Endodermal cell (in vitro differentiated cells): ENCODE measurements at places on chromosomes 12 and 14. TPM values are rescaled to one million over a fixed set of nuclear protein-coding genes. Genes with fewer than 3 reads are reported as not detected.

GRCh38 chr12:117525766-117526165, 164.3 kb upstream of the NOS1 start:
- no peak overlapping the region for H3K4me3 ChIP-seq
- no peaks in the 10 kb centered on the region for H3K27me3 ChIP-seq
- no peaks in the 10 kb centered on the region for H3K36me3 ChIP-seq
- H3K4me1 ChIP-seq = no peaks in the 10 kb centered on the region
- H3K27ac ChIP-seq = peak overlapping the region; percentile 19

GRCh38 chr12:29427964-29428363, 47.0 kb upstream of the ERGIC2 start:
- no peaks in the 10 kb centered on the region for H3K36me3 ChIP-seq
- no peaks in the 10 kb centered on the region for H3K27me3 ChIP-seq
- no peak overlapping the region for H3K27ac ChIP-seq
- peaks cover 6% of the 10 kb centered on the region for H3K4me1 ChIP-seq
- peak; percentile 55 for DNase-seq

- H3K27ac ChIP-seq = no peak overlapping the region
- no peak overlapping the region for H3K4me3 ChIP-seq
- H3K27me3 ChIP-seq = peaks cover 10% of the 10 kb centered on the region
- no peak for DNase-seq
- no peaks in the 10 kb centered on the region for H3K4me1 ChIP-seq
- no peaks in the 10 kb centered on the region for H3K36me3 ChIP-seq
Measured at GRCh38 chr14:64891173-64891838, 11.6 kb upstream of the SPTB start.

DNA sequence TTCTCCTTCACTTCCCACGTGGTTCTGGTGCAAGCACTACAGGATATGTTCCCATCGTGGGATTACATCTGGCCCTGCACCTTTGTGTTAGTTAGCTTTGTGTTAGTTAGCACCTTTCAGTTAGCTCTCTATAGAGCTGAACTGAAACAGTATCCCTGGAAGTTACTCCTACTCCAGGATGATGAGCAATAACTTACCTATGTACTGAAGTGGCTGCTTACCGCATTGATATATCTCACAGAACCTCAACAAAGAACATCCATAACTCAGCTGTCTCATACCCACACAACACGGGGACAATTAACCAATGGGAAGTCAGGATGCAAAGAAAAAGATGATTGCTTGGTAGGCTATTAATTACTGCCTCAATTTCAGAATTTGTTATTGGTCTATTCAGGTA, 146.6 kb downstream of the ASCL4 start:
- H3K27ac ChIP-seq = no peak overlapping the region
- no peak overlapping the region for H3K4me3 ChIP-seq
- H3K27me3 ChIP-seq = peaks cover 36% of the 10 kb centered on the region

GRCh38 chr12:128069359-128069997, 197.5 kb upstream of the TMEM132C start:
- peak; percentile 89 for DNase-seq
- peaks cover 19% of the 10 kb centered on the region for H3K27me3 ChIP-seq
- H3K27ac ChIP-seq = no peak overlapping the region
- no peaks in the 10 kb centered on the region for H3K4me1 ChIP-seq
- H3K4me3 ChIP-seq = no peak overlapping the region

DNA sequence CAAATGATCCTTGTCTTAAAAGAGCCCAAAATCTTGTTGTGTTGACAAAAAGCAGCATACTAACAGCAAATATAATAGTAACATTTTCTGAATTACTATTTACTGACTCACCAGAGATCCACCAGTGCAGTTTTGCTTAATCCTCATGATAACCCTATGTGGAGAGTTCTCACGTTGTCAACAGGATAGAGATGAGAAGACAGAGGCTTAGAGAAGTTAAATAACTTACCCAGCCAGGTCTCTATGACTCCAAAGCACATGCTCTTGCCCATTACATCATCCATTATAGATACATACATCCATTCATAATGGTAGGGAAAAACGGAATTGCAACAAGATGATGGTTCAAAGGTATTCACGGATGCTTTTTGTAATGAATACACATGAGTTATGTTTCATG, 111.9 kb downstream of the PAX9 start:
- H3K27me3 ChIP-seq = no peaks in the 10 kb centered on the region
- no peak for DNase-seq
- peaks cover 7% of the 10 kb centered on the region for H3K4me1 ChIP-seq
- H3K27ac ChIP-seq = no peak overlapping the region
- no peaks in the 10 kb centered on the region for H3K36me3 ChIP-seq

DNA sequence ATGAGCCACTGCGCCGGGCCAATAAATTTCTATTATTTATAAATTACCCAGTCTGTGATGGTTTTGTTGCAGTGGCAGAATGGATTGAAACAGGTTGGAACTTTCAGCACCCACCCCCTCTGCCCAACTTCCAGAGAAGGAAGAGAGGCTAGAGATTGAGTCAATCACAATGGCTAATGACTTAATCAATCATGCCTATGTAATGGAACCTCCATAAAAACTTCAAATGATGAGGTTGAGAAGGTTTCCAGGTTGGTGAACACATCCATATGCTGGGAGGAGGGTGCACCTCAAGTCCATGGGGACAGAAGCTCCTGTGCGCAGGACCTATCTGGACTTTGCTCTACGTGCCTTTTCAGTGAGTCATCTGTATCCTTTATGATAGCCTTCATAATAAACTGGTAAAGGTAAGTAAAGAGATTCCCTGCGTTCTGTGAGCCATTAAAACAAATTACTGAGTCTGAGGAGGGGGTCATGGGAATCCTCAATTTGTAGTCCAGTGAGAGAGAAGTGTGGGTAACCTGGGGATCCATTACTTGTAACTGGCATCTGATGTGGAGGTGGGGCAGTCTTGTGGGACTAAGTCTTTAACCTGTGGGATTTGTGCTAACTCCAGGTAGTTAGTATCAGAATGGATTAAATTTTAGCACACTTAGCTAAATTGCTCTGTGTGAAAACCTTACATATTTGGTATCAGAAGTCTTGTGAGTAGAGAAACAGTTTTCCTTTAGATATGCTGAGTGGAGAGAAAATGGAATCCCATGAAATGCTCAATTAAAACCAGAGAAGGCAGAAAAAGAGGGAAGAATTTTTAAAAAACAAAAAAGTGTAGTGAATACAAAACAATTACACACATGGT, 11.7 kb upstream of the NGDN start:
- H3K27ac ChIP-seq = no peak overlapping the region
- H3K36me3 ChIP-seq = no peaks in the 10 kb centered on the region
- no peaks in the 10 kb centered on the region for H3K4me1 ChIP-seq
- H3K27me3 ChIP-seq = no peaks in the 10 kb centered on the region
- no peak overlapping the region for H3K4me3 ChIP-seq
- no peak for DNase-seq

DNA sequence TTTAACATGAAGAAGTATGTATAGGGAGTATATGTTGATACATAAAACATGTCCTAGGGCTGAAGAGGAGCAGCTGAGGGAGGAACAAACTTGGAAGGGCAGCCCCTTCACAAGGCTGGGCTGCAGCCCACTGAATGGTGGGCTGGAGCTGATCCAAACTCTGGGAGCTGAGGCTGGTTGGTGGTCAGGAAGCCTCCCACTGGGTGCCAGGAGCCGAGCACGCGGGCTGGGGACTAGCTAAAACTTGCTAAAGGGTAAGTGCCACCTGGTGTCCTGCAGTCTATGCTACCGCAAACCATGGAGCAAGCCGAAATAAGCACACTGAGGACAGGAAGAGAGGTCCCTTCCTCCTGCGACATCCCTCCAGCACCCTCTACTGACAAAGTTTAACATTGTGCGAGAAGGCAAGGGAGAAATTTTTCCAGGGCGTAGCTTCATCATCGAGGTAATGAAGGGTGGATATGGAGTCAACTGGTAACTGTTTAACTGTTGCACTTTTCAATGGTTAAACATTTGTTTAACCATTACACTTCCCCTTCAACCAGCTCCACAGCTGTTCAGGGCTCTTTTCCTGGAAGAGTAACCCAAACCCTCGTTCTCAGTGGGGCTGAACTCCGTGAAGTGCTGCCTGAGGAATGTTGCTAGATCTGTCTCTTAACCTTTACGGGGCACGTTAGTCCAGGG, 42.2 kb downstream of the EGLN3 start:
- no peak for DNase-seq
- H3K36me3 ChIP-seq = no peaks in the 10 kb centered on the region
- no peaks in the 10 kb centered on the region for H3K4me1 ChIP-seq
- no peaks in the 10 kb centered on the region for H3K27me3 ChIP-seq
- no peak overlapping the region for H3K27ac ChIP-seq
- H3K4me3 ChIP-seq = no peak overlapping the region

DNA sequence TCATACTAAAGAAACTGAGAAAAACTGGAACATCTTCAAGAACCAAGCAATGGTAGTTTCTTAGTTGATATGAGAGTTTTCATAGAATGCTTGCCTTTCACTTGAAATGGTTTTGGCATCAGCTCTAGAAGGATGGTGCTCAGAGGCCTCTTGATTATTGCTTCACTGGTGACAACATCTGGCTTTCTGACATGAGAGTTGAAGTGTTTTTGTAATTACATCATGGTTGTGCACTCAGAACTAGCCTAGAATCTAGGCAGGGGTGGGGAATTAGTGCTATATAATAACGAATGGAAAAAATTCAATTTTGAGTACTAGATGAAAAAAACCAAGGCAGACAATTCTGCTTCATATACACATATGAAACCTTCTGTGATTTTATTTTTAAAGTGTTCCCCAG, 172.8 kb upstream of the LMNTD1 start:
- H3K4me3 ChIP-seq = no peak overlapping the region
- no peaks in the 10 kb centered on the region for H3K27me3 ChIP-seq
- no peak for DNase-seq
- no peaks in the 10 kb centered on the region for H3K36me3 ChIP-seq
- H3K4me1 ChIP-seq = no peaks in the 10 kb centered on the region

- DNase-seq = no peak
- no peaks in the 10 kb centered on the region for H3K4me1 ChIP-seq
- no peak overlapping the region for H3K4me3 ChIP-seq
- no peaks in the 10 kb centered on the region for H3K36me3 ChIP-seq
- H3K27me3 ChIP-seq = no peaks in the 10 kb centered on the region
Measured at GRCh38 chr14:43119672-43120071, 1387.4 kb downstream of the FSCB start.

GRCh38 chr14:23361763-23362162, 3.2 kb downstream of the EFS start:
- no peak overlapping the region for H3K27ac ChIP-seq
- no peak for DNase-seq
- H3K36me3 ChIP-seq = peaks cover 52% of the 10 kb centered on the region
- H3K4me3 ChIP-seq = peak overlapping the region; percentile 36
- H3K4me1 ChIP-seq = peaks cover 5% of the 10 kb centered on the region

DNA sequence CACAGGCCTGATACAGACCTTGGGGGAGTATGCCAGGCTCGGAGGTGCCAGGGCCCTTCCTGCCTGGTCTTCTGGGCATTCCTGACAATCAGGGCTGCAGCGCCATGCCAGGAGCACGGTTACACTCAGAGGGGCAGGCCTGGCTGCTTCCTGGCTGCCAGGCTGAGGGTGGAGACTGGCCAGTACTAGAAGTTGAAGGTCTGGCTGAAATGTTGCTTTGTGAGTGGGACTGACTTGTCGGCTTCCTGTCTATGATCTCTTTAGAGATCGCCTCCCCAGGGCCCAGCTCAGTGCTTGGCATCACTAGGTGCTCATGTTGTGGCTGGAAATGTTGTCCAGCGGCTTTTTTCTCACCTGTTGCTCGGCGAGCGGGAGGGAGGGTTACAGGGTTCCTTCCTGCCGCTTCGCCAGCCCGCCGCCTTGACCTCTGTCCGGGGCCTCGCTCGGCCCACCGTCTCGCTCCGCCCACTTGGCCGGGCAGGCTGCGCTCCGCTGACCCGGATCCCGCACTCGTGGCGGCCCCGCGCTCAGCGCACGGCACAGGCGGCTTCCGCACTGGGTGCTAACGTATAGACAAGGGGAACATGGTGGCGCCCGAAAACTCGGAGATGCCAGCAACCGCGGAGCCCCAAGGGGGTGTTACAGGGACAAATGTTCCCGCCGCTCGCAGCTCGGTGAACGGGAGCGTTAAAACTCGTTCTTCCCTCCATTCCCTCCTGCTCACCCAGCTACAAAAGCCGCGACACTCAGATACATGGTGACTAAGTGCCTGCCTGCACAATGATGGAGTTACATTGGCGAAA, 32.6 kb downstream of the PAPLN start:
- peaks cover 25% of the 10 kb centered on the region for H3K36me3 ChIP-seq
- peaks cover 7% of the 10 kb centered on the region for H3K27me3 ChIP-seq
- no peak overlapping the region for H3K4me3 ChIP-seq
- DNase-seq = peak; percentile 84
- no peaks in the 10 kb centered on the region for H3K4me1 ChIP-seq
- no peak overlapping the region for H3K27ac ChIP-seq

DNA sequence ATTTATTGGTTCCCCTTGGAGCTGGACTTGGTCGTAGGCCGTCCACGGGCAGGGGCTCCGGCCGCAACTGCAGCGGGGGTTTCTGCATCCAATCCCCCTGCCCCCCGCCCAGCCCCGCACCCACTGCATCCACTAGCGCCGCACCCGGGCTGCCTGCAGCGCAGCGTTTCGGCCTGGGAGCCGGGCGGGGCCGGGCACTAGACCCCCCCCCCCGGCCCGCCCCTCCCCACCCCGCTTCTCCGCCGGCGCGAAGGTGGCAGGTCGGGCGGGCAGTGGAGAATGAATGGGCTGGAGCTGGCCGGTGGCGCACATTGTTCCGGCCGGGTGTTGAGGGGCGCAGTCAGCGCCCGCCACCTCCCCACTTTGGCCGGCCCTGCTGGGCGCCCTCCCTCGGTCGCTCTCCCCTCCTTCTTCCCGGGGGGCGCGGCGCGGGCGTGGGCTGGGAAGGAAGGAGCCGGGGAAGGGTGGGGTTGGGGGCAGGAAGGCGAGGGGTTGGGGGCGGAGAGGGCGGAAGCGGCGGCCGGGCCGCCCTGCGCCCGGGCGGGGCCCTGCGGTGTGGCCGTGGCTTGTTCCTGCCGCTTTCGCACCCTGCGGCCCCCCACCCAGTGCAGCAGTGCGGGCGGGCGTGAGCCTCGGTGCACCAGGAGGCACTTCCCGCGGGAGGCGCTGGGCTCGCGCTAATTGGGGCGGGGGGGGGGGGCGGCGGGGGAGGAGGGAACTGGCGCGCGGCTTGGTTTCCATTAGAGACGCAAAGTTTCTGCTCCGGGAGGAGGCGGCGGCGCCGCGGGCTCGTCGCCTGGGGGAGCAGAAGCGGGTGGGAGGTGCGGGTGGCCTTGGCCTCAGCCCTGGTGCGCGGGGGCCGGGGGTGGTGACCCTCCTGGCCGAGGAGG, 841 bp downstream of the CALM1 start:
- peaks cover 31% of the 10 kb centered on the region for H3K36me3 ChIP-seq
- peak overlapping the region; percentile 30 for H3K27ac ChIP-seq
- no peaks in the 10 kb centered on the region for H3K27me3 ChIP-seq
- DNase-seq = peak; percentile 82

- peak overlapping the region; percentile 99 for H3K27ac ChIP-seq
- no peaks in the 10 kb centered on the region for H3K4me1 ChIP-seq
- no peaks in the 10 kb centered on the region for H3K27me3 ChIP-seq
- no peak for DNase-seq
- H3K36me3 ChIP-seq = no peaks in the 10 kb centered on the region
Measured at GRCh38 chr12:66916189-66916588, 237.3 kb upstream of the GRIP1 start.

GRCh38 chr14:102606296-102606695, 13.8 kb downstream of the RCOR1 start:
- no peaks in the 10 kb centered on the region for H3K4me1 ChIP-seq
- DNase-seq = no peak
- H3K36me3 ChIP-seq = peaks cover 3% of the 10 kb centered on the region
- H3K27ac ChIP-seq = no peak overlapping the region

The MIP gene
- not detected in 2 replicates for total RNA-seq

The TMEM63C gene
- total RNA-seq = 0.42 to 1.6 TPM (median 1.1 TPM) in 3 replicates

The CGRRF1 gene
- total RNA-seq = 17.8 TPM in 2 replicates

The RPL10L gene
- not detected in 3 replicates for total RNA-seq

The STON2 gene
- 17.6 to 37.2 TPM (median 36.1 TPM) in 3 replicates for total RNA-seq
